ENCODE measurements at places on chromosomes 7 and 10.

- no peak for DNase-seq
Observed at GRCh38 chr10:21055339-21056135, 158.4 kb upstream of the NEBL start.

- no peak for DNase-seq
Observed at GRCh38 chr10:22244001-22244400, 26.2 kb upstream of the EBLN1 start.

DNA sequence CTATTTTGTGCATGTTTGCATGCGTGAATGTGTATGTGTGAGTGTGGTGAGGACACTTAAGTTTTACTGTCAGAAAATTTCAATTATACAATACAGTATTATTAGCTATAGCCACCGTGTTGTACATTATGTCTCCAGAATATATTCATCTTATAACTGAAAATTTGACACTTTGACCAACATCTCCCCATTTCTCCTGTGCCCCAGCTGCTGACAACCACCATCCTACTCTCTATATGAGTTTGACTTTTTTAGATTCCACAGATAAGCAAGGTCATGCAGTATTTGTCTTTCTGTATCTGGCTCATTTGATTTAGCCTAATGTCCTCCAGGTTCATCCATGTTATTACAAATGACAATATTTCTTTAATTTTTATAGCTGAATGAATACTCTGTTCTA is 195.0 kb downstream of the GPR37 start:
- no peak for DNase-seq

DNA sequence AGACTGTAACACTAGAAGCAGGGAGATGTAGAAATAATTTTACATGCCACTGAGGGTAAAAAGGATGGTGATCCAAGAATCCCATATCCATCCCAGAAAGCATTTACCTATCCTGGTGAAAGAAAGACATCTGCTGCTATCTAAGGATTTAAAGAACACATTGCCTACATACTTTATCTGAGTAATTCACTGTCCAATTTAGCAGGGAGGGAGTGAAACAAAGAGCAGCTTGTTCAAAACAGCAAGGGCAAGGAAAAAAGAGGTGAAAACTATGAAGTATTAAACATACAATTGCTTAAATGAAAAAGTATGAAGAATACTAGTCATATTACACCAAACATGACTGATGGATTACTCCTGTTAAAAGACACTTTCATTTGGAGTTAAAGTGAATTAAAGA is 206.2 kb downstream of the PPP1R9A start:
- no peak for DNase-seq

DNA sequence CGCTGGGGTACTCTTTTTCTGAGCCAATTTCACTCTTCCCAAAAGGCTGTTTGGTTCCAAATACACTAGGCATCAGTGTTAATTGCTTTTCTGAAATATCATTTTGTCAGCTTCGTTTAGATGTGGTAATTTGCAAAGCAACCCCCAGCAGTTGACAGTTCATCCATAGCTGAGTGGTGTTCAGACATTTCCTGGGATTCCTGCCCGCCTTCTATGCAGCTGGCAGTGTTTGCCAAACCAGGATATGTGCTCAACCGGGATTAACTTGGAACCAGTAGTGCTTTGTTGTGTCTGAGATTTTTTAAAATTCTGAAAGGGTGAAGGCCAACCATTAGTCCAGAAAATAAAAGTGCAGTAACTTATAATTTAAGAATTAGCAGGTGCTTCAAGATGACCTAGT is 25.2 kb upstream of the MKLN1 start:
- DNase-seq, result no peak

All from stimulated activated CD4-positive, alpha-beta T cell treated with anti-CD3 and anti-CD28 coated beads, Interleukin-1b, Interleukin-23, amount 100 ng/mL, for 1 hour (primary cell).